ENCODE measurements at places on chromosomes 11 and 22.

- DNase-seq: peak; percentile 36
Observed at GRCh38 chr11:16881074-16881709, 133.0 kb downstream of the PLEKHA7 start.

DNA sequence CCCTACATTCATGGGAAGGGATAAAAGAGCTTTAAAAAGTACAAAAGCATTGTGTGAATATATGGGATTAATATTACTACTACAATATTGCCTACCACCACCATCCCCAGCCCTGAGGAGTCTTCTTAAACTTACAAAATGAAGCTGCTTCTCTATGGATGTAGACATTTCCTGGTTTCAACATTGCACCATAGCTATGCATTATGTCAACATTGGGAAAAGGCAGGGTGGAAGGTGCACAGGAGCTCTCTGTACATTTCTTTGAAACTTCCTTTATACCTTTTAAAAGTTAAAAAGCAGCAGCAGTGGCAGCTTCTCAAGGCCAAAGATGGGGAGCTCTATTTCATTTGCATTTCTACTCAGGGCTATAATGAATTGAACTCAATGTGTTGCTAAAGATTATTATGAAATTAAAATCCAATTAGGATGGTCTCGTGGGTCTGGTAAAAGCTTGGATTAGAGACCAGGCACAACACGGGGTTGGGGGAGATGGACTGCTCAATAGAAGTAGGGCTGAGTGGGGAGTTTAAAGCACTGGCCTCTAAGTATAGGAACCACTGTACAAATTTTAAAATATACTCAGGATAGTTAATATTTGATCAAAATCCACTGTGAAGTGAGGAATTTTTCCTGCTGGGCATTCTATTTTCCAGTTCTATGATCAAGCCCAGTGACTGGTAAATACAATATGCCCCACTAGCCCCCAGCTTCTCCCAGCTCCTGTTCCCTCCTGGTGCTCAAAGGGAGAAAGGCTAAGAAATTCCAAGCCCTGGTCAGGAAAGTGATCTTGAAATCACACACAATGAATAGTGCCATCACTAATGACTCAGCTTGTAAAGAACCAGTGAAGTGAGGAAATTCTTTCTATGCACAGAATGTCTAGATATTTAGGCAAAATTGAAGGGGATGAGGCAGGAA is 362.7 kb upstream of the CCDC90B start:
- DNase-seq: no peak

GRCh38 chr11:65555693-65556231 is 2.4 kb downstream of the LTBP3 start:
- no peak for DNase-seq

DNA sequence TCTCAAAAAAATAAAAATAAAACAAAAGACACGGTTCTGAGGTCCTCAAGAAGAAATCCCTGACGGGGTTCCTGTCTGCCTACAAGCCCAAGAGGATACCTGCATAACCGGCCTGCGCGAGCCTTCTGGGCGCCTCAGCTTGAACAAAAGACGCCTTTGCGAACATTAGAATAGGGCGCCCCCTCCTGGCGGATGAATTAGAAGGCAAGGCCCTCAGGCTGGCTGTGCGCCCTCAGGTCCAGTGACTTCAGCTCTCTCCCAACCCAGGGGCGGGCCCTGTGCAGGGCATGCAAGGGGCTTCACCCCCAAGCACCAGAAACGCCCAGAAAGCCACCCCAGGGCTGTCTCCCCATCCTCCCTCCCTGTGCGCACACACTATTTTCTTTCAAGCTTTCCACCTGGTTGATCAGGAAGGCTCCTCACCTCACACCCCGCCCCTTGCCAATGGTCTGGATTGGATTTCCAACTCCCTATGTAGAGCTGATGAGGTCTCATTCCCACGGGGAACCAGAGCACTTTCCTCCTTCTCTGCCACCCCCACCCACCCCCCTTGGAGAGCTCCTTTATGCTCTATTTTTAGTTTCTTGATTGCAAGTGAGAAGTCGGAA is 273.3 kb downstream of the BUD13 start:
- peak; percentile 56 for DNase-seq

DNA sequence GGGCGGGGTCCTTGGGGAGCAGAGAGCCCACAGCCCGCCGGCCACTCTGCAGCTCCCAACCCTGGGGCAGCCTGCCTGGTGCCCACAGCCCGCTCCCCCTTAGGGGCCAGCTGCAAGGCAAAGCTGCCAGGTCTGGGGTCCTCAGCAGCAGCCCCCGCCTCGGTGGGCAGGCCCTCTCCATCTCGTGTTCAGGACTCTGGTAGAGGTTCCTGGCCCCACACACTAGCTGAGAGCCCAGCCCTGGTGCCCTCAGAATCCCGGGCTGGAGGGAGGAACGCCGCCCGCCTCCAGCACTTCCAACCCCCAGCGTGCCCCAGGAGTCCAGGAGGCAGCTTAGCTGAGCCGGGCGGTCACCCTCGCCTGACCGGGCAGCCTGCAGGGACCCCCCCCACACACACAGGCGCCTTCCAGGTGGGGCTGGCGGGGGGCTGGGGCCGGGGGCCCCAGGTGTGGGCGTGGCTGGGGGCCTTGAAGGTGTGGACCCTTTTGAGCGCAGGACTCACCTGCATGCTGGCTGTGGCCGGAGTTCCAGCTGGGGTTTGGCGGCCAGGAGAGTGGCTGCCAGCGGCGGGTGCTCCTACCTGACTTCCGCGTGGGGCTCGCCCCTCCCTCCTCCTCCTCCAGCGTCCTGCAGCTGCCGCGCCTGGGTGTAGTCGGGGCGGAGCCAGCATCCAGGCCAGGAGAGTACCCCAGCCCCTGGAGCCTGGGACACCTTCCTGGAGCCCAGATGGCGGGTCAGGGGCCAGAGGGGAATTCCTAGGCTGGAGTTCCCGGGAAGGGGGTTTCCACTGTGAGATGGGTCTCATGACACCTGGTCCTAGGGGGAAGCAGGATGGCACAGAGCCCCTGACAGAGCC is at the start of gene ANO9:
TSS of gene ANO9 (minus strand) at position 594 of the 857 bp plus-strand sequence. CDS start at position 509, 85 bp downstream.
- DNase-seq: no peak

- no peak for DNase-seq
Observed at GRCh38 chr22:39106326-39106725, 9.3 kb downstream of the APOBEC3H start.

DNA sequence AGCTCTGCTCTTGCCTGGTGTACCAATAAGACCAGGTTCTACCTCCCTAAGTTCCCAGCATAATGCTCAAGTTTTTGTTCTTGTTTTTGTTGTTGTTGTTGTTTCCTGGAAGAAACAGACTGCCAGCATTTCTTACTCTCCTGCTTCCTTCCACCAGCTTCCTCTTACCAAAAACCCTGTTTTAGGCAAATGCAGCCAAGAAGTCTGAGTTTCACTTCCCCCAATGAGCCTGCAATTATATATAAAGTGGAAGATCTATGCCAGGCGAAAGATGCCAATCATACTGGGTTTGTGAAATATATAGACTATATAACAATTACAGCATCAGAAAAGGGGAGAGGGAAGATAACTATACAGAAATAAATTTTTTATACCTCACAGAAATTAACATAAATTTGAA is 931.5 kb upstream of the FAT3 start:
- no peak for DNase-seq

DNA sequence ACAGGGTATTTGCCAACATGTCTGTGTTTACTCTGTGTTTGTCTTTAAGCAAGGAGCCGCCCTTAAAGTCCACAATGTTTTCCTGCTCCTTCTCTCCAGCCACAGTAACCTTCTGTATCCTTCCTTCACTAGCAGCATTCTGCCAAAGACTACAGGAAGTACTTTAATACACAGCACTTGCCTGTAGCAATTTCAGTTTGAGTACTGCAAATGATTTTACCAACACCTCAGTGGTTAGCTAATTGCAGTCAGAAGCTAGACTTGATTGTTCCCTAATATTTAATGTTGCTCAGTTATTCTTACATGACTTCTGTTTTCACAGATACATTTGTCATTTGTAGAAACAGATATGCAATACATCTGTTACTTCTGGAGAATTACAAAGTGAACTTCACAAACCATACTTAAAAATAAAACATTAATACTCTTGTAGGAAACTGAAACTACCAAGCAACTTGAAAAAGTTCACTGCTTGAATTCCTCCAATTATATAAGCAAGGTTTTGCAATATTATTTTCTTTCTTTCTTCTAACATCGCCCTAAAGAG is 69.1 kb downstream of the FCHSD2 start:
- DNase-seq: peak; percentile 47

- DNase-seq: no peak
Observed at GRCh38 chr11:76008474-76008873, 193.5 kb downstream of the UVRAG start.

- peak; percentile 66 for DNase-seq
Observed at GRCh38 chr11:104075706-104076105, 39.3 kb downstream of the DDI1 start.

- no peak for DNase-seq
Observed at GRCh38 chr11:70105369-70105754, 27.2 kb downstream of the ANO1 start.

DNA sequence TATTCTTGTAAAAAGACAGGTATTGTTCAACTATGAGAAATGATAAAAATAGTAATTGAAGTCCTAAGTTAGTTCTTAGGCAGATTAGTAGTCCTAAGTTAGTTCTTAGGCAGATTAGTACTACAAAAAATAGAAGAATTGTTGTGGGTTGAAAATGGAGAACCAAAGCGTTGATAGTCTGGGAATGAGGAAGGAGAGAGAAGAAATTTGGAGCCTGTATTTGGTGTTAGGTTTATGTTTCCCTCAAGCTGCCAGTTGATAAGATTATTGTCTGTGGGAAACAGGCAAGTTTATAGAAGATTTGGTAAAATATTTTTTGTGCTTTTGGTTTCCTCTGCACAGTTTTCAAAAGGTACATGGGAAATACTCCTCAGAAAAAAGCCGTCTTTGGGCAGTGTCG is 3.6 kb downstream of the BCO2 start:
- no peak for DNase-seq

DNA sequence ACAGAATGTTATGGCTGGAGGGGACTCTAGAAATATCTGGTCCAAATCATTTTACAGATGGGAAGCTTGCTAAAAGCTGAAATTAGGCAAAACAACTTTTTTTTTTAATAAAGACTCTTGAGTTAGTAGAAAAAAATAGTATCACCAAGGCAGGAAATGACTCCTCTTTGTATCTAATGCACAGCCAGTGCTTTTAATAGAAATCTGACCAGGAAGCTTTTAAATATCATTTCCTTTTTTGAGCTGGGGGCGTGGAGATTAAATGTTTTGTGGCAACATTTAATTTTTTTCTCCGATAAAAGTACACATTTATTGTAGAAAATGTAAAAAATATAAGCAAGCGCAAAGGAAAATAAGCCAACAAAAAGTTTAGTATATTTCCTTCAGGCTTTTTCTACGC is 22.5 kb downstream of the TRAF6 start:
- DNase-seq: no peak

DNA sequence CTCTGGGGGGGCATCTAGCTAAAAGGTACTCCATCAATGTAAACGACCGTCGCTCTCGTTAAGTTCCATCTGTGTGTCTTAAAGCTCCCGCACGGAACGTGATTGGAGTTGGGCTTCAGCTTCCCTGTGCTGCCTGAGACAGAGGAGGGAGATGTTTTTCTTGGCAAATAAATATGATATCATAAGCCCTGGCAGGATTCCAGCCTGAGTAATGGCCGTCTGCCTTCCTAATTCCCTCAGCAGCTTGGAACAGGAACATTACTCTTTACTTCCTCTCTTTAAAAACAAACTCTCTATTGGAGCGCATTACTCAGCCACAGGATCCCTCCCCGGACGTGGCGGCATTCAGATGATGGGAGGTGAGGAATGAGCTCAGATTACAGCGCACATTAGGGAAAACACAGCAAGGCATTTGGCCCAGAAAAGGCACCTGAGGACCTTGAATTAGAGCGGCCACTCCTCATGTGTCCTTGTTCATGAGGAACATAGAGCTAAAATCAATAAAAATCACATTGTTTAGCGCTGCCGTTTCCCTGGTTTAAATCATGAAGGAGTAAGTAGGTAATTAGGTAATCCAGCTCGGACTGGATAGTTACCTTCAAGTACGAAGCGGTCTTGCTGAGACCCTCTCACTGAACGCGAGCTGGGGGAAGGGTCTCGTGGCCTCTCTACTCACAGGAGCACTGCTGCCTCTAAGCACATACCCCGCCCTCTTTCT is 230.4 kb downstream of the ST3GAL4 start:
- DNase-seq: peak; percentile 58

DNA sequence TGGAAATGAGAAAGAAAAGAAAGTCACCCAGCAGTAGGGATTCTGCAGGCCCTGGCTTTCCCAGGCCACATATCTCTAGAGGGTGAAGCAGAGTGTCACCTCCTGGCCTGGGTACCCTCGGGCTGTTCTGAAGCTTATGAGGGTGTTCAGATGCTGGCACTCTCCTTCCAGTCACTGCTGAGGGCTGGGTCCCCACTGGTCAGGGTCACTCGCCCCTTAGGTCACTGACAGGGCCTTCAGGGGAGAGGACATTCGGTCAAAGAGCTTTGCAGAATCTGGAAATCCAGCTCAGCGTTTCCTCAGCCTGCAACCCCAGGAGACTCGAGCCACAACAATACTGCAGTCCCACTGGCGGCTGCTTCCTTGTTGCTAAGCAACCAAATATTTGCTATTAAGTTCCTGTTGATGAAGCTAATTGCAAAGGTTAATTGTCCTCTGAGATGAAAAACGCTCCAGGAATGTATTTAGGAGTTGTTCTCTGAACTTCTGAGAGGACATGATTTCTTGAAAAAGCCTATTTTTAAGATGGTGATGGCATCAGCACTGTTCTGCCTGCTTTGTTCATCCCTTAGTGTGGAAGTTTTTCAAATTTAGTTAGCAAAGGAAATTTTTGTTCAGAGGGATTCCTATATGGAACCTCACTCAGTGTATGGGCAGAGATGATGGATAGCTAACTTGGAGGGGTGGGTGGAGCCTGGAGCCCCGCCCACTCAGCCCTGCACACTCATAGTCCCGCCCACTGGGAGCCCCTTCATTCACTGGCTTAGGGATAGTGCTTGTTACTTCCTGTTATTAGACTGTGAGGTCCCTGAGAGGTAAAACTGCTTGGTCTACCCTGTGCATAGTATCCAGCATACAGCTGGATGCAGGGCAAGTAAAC is 109.2 kb downstream of the CSNK2A3 start:
- DNase-seq: peak; percentile 73

- no peak for DNase-seq
Observed at GRCh38 chr22:19760951-19761724, 560 bp downstream of the TBX1 start.

All from KBM-7 (cell line).